ENCODE measurements at places on chromosomes 2 and 18.

DNA sequence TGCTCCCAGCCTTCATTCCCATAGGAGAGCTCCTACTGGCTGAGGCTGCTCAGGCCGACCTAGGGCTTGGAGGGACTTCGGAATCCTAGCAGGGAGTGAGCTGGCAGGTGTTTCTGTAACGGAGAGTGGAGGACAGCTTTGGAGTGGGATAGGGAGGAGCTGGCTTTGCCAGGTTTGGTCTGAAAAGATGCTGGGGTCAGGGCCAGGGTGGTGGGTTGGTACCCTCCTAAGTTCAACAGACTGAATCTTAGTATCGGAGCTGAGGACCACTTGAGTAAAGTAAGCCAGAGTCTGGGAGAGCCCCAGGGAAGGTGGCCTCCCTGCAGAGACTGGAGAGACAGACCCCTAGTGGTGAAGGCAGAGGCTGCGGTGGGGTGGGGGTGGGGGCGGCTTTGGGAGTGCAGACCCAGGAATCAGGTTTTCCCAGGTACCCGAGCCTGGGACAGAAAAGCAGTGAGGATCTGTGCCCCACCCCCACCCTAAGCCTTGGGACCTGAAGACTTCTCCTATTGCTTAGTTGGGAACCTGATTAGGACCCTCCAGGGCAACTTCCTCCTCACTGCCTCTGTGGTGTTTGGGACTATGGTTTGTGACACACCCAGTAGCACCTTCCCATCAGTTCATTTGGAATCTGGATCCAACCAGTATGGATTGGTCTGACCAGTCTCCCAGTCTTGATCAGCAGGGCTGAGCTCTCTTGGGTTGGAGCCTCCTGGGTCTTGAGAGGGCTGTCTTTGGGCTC is 3.0 kb downstream of the CNNM4 start:
- no peak for DNase-seq

GRCh38 chr18:48858676-48859075 is 92.1 kb downstream of the SMAD7 start:
- DNase-seq: no peak

DNA sequence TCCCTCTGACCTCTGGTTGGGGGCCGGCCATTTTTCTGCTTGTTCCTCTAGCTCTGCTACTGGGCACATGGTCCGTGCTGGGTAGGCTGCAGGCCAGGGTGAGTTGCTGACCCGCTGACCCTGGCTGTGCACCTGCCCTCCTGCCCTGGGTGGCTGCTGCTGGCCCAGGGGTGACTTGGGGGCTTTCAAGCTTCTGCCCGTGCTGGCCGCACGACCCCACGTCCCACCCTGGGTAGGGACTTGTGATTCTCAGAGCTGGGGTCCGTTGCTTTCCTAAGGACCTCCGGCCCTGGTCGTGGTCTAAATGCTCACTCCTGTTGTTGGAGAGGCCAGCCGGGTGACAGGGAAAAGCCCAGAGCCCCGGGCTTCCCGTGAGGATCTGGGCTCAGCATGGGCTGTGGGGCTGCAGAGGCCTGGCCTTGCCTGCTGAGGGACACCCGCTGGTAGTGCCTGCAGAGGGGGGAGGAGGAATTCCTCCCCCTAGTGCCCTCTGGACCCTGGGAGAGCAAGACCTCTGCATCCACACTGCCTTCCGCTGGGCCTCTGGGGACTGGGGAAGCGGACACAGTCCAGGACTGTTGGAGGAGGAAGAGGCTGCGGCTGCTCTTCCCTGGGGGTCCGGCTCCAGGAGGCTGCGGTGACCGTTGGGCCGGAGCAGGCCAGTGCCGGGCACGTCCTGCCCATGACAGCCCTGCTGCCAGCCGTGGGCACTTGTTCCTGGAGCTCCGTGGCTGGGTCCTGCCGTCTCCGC is 6.3 kb upstream of the GAL3ST2 start:
- peak; percentile 57 for DNase-seq

- DNase-seq: peak; percentile 80
Observed at GRCh38 chr18:76686737-76687231, 135.6 kb upstream of the ZNF236 start.

DNA sequence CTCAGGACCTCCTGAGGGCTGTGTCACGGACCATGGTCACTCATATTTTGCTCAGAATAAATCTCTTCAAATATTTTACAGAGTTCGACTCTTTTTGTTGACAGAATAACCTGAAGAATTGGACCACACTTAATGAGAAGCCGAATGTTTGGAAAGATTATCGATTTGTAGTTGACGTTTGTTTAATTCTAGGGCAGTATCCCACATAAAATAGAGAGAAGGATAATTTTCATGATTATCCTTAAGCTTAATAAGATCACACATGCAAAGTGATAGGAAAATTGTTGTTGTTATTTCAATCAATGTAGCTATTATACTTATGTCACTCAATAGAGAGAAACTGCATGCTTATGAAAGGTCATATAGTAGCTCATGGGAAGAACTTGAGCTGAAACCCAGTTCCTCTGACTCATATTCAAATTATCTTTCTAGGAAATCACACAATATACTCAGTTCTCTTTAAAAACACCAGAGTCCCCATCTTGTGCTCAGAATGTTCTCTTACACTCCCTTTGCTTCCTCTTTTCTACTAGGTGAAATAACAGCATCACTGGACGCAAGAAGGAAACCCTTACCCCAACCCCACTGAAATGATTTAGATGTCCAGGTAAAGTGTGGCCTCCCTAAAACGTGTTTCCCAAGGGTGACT is 982.1 kb downstream of the TSN start:
- DNase-seq: no peak

- no peak for DNase-seq
Observed at GRCh38 chr18:36187826-36188721, 777 bp downstream of the MOCOS start.

GRCh38 chr18:35524226-35524625 is 26.5 kb upstream of the INO80C start:
- peak; percentile 63 for DNase-seq
